CD8-positive, alpha-beta memory T cell (primary cell): ENCODE measurements at places on chromosomes 1 and 21.

GRCh38 chr21:34004974-34005373, 68.4 kb upstream of the MRPS6 start:
- no peak for DNase-seq

GRCh38 chr1:156752843-156753482, 1.5 kb upstream of the HDGF start:
- DNase-seq, result no peak

GRCh38 chr1:151455231-151455630, 4.1 kb downstream of the POGZ start:
- DNase-seq, result no peak

DNA sequence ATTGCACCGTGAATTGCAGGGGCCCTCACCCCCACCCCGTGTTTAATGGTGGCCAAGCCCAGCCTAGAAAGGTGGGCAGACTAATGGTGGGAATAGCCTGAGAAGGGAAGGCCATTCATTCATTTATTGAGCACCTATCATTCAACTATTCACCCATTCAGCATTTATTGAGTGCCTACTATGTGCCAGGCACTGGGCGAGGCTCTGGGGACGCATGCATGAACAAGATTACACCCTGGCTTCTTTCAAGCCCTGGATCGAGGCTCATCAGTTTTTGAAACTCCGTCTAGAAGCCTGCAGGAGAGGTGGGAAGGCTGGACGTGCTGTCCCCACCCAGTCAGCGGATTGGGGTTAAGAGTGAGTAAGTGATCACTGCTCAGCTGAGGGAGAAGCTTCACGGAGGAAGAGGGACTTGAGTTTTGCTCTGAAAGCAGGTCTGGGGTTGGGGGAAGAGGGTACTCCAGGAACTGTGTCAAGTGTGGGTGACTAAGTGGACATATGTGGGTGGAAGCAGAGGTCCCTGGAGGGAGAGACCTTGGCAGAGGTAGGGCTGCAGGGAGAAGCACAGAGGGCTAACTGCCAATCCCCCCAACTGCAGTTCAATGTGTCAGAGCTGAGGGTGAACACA, 35.6 kb downstream of the MEF2D start:
- no peak for DNase-seq

GRCh38 chr1:150836129-150836773, 28.2 kb upstream of the CTSK start:
- no peak for DNase-seq

- DNase-seq, result no peak
Observed at GRCh38 chr1:13723810-13724209, 23.8 kb downstream of the PRDM2 start.

GRCh38 chr1:99749504-99750347, 16.7 kb downstream of the FRRS1 start:
- no peak for DNase-seq

DNA sequence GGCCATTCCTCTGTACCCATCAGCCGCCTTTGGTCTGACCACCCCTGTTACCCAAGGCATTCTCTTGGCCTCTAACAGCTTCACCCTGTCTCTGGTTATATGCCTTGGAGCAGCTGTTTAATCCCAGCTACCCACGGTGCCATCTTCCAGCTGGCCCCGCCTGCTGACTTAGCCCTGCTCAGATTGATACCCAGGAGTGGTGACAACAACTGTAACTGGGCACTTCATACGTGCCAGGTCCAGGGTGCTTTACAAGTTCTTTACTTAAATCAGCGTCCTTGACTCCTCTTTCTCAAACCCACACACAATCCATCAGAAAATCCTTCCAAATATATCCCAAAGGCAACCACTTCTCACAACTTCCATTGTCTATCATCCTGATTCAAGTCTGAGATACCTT, 37.2 kb upstream of the HMGB4 start:
- no peak for DNase-seq

DNA sequence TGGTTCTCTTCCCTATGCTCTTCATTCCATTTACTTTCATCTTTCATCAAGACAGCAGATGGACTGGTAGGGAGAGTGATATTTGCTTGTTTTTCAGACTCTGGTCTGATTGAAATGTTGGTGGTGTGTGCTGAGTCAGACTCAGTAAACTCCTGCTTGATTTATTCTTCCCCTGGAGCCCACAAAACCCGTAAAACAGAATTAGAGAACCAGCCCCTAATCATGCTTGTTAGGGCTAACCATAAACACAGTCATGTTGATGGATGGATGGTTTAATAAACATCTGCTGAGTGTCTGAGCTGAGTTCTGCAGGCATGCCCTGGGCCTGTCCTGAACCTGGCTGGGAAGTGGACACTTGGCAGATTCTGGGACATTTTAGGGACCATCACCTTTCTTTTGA, 24.8 kb downstream of the NOS1AP start:
- DNase-seq, result no peak

DNA sequence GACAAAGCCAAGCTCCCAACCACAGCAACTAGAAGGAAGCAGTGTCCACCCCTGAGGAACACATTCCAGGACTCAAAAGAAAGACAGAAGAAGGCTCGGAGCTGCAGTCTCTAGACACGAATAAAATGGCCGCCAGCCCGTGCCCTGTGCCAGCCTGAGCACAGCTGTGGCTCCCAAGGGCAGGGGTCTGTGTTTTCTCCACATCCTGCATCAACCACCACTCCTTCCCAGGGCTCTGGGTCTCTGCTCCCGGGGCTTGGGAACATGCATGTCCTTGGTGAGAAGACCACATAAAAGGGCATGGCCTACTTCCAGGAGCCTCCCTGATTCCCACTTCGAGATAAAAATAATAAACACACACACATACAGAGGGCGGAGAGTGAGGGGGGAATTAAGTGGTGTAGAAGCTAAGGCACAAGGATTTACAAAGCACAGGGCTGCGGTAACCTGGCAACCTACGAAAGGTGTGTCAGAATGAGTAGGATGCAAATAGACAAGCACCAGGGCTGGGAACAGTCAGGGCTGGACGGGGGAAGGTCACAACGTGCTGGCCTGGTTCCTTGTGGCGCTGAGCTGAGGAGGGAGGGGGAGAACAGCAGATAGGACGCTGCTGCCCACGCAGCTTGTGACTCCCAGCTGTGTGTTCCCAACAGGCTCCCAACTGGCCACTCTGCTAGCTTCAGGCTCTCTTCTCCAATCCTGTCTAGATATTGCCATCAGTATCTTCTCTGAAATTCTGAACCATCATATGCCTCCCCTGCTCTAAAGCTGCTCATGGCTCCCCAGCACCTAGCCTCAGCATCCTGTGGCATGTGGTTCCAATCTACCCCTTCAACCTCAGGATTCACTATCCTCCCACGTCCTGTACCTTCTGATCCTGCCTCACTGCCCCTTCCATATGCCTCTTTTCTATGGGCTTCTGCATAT, 72.5 kb downstream of the CD34 start:
- no peak for DNase-seq

- peak; percentile 12 for DNase-seq
Observed at GRCh38 chr1:31617916-31618746, 642 bp downstream of the HCRTR1 start.

- DNase-seq, result no peak
Observed at GRCh38 chr1:205298191-205298994, 23.2 kb downstream of the NUAK2 start.

- no peak for DNase-seq
Observed at GRCh38 chr1:175845338-175845737, 101.9 kb upstream of the TNR start.

DNA sequence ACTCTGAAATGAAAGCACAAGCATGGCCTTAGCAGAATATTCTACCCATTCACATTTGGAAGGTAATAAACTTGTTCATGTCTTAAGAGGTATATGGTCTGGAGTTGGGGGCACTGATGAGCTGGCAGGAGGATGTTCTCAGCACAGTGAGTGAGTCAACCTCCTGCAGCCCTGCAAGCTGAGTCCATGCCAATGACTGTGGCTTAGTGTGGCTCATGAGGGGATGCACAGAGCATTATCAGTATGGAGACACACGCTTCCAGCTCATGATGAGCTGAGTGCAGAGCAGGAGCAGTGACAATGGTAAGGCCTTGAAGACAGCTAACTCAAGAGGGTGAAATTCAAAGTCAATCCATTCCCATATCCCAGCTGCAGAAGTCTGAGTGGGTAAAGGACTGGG, 102.3 kb downstream of the TNFSF18 start:
- DNase-seq, result no peak

DNA sequence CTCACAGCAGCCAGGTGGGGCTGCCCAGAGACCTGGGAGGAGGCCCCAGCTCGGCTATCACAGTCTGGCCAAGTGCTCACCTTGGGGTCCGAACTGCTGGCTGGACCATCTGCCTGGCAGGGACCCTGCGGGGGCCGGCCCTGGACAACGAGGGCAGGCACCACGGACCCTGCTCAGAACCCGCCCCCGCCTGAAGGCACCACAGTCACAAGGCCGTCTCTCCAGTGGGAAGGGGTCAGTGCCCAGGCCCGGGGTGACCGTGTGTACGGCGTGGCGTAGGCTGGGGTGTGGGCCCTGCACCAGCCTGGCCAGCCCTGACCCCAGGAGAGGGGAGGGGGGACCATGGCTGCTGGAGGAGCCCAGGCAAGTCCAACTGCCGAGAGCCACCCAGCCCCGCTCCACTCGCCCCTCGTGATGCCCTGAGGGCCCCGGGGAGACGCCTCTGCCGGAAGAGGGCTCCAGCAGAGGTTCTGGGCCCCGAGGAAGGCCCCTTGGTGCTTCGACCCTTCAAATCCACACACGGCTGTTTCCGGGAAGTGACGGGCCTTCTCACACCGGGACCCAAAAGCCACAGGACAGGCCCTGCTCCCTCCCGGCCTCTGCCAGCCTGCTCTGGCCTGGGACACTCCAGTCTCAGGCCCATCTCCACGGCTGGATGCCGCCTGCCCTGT, 11.2 kb upstream of the RNF223 start:
- peak; percentile 43 for DNase-seq

- DNase-seq, result no peak
Observed at GRCh38 chr1:77036560-77036959, 169.3 kb downstream of the ST6GALNAC5 start.

DNA sequence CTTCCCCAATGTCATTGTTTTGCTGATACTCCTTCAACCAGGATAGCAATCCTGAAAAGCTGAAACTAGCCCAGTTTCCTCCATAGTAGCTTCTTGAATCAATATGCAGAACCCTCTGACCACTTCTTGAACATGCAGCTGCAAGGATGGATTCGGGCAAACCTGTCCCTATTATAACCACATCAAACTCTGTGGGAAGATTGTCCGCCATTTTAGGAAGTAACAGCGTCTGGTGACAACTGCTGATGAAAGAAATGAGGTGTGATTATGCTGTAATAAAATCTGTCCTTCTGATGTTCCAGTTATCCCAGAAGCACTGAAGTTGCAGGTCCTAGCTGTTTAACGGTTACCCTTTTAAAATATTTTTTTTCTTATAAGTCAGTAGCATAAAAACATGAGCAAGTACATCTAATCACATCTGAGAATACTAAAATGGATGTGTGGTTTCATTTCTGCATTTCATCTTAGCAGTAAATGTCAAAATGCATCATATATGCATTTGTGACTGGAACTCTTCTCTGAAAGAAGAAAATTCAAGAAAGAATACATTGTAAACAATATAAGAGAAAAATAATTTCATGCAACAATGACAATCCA, 4.5 kb downstream of the CHML start:
- no peak for DNase-seq

DNA sequence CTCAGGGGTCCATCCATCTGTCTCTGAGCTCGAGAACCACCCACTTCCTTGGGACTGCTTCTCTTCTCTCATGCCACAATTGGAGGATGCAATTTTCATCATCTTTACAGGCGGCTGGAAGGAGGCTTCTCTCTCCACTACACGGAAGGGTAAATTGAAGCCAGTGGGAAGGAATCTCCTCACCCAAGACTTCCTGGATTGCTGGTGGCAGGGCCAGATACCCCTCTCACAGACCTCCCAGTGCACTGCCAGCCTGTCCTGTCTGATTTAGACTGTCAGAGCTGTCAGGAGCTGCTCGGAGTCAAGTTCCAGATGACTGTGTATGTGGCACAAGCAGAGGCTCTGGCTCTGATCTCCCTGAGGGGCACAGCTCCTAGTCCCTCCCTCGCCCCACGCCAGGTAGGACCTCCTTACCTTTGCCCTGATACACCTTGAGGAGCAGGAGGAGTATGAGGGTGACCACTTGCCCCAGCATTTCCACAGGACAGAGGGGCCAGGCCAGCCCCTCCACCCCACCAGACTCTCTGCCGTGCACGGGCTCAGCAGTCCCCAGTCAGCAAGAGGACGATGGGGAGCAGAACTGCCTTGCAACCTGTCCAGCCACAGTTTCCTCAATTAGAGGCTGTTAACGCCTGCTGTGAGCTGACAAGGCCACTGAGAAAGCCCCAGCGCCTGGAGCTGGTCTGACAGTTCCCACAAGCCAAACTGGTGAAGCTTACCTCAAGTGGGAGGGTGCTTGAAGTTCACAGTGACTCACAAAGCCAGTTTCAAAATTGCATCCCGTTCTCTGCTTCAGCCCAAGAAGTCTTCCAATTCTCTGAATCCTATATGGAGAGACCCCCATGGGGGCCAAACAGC, at the start of gene CD244:
CD244 (minus strand) TSS at position 685 of the 858 bp plus-strand sequence; CDS start at position 475, 210 bp downstream.
- DNase-seq, result peak; percentile 63

DNA sequence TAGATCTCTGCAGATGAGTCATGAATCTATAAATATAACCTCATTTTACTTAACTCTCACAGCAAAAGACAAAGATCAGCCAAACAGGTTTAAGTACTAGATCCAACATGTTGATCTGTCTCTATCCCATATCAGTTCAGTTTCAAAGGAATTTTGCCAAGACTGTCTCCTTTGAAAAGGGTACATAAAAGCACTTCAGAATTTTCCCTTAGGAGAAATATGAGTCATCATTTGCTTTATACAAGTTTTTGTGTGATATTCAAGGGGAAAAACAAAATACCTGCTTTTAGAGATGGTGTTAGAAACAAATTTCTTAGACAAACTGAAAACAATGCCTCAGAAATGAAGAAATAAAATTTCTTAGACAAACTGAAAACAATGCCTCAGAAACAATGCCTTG, 73.5 kb upstream of the LRRC7 start:
- no peak for DNase-seq

DNA sequence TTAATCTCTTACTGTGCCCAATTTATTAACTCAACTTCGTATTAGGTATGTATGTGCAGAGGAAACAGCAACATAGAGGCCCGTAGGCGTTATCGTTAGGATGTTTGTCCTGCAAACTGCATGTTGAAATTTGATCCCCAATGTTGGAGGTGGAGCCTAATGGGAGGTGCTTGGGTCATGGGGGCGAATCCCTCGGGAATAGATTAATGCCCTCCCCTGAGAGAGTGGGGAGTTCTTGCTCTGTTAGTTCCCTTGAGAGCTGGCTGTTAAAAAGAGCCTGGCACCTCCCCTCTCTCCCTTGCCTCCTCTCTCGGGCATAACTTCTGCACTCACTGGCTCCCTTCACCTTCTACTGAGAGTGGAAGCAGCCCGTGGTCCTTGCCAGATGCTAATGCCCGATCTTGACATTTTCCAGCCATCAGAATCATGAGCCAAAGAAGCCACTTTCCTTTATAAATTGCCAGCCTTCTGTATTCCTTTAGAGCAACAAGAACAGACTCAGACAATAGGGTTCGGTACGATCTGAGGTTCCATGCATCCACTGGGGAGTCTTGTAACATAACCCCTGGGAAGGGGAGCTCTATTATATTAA, 149.0 kb upstream of the RAB4A start:
- DNase-seq, result no peak

GRCh38 chr21:17340081-17340480, 172.8 kb upstream of the CXADR start:
- DNase-seq, result no peak
